ENCODE measurements at places on chromosomes 3 and 15.

GRCh38 chr3:127749361-127749760, 73.0 kb downstream of the MGLL start:
- DNase-seq: no peak

DNA sequence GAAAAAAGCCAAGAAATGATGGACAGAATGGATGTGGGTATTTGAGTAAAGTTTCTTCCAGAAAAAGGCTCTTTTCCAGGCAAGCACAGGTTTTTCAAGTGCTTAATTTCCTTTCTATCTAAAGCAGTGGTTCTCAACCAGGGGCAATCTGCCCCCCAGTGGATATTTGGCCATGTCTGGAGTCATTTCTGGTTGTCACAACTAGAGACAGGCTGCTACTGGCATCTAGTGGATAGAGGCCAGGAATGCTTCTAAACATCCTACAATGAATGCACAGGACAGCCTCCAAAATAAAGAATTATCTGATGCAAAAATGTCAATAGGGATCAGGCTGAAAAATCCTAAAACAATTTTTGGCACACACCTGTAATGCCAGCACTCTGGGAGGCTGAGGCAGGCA, 23.9 kb downstream of the SEC22C start:
- no peak for DNase-seq

DNA sequence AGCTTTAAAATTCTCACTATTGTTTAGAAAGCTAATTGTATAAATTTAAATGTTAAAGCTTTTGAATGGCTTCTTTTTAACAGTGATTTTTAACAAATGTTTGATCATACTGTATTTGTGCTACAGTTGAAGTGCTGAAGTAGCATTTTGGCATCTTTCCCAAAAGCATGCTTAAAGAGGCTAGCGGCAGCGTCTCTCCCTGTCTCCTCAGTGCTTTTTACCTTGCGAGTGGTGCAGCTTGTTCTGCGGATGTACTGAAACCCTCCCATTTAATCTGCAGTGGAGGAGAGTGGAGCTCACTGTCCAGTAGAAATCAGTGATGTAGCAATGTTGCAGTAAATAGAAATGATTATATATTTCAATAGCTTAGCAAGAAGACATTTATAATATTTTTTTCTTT, 43.7 kb downstream of the LRRC49 start:
- no peak for DNase-seq

DNA sequence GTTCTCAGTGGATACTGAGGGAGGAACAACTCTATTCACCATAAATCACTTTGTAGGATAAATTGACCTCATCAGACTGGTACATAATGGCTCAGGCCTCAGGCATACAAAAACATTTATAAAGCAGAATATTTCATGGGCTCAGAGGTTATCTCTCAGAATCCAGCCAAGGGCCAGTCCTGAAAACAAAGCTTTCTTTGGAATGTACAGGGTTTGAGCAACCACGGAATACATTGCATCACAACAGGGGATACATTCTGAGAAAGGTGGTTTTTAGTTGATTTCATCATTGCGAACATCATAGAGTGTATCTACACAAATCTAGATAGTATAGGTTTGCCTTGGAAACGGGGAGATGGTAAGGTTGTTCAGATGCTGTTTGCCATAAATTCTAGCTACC, 33.4 kb upstream of the CTDSPL2 start:
- no peak for DNase-seq

DNA sequence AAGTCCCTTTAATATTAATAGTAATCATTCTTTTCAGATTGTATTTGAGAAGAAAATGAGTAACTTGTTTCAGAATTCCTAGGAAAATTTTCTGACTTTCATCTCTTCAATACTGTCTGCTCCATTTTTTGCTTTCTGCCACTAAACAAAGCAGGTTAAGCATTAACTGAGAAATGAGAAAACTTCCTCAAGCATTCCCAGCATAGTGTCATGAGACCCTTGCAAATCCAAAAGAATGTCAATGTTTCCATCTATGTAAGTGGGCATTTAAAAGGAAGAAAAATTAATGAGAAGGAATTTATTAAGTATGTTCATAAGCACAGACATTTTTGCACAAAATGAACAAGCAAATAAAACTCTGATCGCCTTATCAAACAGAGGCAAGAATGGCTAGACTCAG, 148.0 kb upstream of the STRIT1 start:
- no peak for DNase-seq
